ENCODE measurements at places on chromosomes 7 and 10. TPM values are rescaled to one million over a fixed set of nuclear protein-coding genes. Genes with fewer than 3 reads are reported as not detected.
A peak's percentile ranks its signal among the peaks of the same experiment; 100 is the strongest.

GRCh38 chr7:155753446-155753965, 58.8 kb downstream of the SHH start:
- peak; percentile 69 for DNase-seq

GRCh38 chr7:39664585-39664984, 41.2 kb downstream of the RALA start:
- no peak for DNase-seq

GRCh38 chr7:47103498-47104205, 478.3 kb downstream of the TNS3 start:
- DNase-seq, result no peak

- no peak for DNase-seq
Measured at GRCh38 chr7:100607111-100607510, 4.9 kb downstream of the PCOLCE start.

Gene NFKB2
- total RNA-seq, result 3.5 TPM

DNA sequence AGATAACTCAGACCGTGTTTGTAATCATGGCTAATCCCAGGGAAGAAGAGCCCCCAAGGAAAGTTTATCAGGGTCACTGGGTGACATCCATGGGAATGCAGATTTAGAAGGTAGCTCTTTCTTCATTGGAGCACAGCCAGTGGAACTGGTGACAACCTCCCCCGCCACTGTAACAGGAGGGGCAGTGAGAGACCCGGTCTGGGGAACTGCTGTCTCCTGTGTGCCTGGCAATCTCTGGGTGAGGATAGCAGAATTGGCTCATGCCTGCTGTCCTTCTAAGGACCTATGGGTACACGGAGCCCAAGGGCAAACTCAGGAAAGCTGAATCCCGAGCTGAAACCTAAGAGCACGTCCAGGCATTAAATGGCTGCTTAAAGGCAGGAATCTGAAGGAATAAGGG, 341.6 kb downstream of the ABCA13 start:
- no peak for DNase-seq

Gene SPDYE8
- total RNA-seq, result not detected

Gene GPER1
- 0.73 TPM for total RNA-seq

- peak; percentile 78 for DNase-seq
Measured at GRCh38 chr7:30135301-30136116, 723 bp downstream of the MTURN start.

Gene PANK1
- 29.7 TPM for total RNA-seq

Gene FOXI2
- not detected for total RNA-seq
